NCI-H2171 treated with DMSO at 0.1 percent for 48 hours (cell line): ENCODE measurements at places on chromosomes 7 and 10.

DNA sequence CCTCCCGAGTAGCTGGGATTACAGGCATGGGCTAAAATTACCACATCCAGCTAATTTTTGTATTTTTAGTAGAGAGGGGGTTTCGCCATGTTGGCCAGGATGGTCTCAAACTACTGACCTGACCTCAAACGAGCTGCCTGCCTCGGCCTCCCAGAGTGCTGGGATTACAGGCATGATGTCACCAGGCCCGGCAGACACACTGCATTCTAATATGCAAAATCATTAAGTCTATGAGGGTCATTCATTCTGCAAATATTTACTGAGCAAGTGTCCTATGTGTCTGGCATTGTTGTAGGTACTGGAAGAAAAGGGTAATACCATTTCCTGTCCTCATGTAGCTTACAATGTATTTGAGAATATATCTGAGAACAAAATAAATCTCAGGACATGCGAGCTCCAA lies 2.7 kb downstream of the PUS7 start:
- no peak for DNase-seq

DNA sequence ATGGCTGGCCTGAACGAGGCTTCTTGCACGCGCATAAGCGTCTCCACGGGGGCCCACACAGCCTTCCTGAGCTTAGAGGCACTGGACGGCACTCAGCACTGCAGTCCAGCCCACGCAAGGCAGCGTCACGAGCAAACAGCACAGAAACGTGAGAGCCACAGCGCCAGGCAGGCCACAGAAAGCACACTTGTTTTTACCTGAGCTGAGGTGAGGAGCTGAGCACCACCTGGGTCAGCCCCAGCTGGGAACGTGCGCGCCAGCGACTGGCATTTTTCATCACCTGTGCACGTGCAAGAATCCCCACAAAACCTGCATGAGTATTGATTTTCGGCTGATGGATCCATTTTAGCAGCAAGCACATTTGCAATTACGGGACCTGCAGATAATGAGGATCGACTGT lies 26.7 kb downstream of the IQCE start:
- peak; percentile 88 for DNase-seq

- DNase-seq: no peak
These were observed 31.3 kb upstream of the IL15RA start for GRCh38 chr10:6008497-6009142.

GRCh38 chr7:30921540-30922401 lies 10.1 kb downstream of the AQP1 start:
- DNase-seq: no peak

DNA sequence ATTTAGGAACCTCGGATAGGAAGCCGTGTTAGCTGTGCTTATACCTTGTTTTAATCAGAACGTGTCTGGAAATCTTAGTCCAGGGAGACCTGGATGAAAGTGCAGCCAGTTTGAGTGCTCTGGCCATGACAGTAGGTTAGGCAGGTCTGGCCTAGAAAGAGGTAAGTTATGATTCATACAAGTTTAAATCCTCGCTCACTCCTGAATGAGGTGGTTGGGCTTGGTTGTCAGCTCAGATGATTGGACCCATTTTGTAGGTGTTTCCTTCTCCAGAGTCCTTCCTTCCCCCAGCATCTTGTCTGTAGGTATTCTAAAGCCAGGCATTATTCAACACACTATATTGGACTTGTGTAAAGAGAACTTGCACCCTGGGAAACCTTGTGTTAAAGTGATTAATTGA lies 561.9 kb upstream of the GALNT17 start:
- no peak for DNase-seq

GRCh38 chr7:50450590-50451032 lies 461 bp upstream of the FIGNL1 start:
- DNase-seq: peak; percentile 64

DNA sequence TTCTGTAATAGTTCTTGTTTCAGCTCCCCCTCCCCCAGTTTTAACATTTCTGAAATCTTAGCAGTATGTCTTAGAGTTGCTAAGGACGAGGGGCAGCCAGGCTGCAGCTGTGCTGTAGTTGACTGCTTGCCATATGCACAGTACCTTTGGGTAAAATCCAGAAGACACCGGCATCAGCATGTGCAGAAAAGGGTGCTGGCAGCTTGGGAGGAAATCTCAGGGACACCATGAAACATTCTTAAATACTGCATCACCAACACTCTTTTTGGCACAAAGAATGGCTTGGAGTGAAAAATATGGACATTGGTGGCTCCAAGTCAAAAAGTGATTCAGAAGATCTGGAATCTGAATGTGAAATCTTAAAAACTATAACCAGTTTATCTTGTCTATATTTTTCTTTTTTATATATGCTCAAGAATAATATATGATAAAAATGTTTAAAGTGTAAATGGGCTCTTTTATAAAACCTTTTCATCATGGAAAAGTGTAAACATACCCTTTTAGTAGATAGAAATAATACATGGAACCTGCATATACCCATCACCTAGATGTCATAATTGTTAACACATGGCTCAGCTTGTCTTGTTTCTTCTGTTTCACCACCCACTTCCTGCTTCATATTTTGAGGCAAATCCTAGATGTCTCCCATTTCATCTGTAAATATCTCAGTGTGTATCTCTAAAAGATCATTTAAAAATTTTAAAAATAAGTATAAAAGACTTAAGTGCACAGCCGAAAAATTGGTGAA lies 34.4 kb upstream of the ARMS2 start:
- DNase-seq: no peak

DNA sequence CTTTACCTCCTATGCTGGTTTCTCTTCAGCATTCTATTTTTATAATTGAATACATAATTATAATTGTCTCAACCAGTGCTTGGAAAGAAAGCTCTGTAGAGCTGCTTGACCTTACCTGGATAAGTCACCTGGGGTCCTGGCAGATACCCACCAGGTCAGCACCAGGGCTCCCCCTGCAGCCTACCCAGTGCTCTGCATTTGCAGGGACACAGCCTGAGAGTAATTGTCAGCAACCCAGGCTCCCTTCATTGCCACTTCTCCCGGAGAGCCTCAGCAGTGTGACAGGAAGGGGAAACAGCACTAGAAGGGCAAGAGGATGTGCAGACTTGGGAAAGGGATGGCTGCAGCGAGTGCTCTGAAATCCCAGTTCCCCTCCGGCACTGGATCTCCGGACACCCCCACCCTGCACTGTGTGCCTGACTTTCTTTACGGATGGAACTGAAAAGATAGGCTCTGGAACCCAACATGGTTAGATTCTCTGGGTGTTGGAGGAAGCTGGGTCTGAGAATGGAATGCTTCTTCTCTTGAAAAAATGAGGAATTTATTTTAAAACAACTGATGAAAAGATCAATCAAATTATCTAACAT lies 11.4 kb upstream of the PAX4 start:
- no peak for DNase-seq
